GM03348 (cell line): ENCODE measurements at places on chromosomes 5 and 9.

DNA sequence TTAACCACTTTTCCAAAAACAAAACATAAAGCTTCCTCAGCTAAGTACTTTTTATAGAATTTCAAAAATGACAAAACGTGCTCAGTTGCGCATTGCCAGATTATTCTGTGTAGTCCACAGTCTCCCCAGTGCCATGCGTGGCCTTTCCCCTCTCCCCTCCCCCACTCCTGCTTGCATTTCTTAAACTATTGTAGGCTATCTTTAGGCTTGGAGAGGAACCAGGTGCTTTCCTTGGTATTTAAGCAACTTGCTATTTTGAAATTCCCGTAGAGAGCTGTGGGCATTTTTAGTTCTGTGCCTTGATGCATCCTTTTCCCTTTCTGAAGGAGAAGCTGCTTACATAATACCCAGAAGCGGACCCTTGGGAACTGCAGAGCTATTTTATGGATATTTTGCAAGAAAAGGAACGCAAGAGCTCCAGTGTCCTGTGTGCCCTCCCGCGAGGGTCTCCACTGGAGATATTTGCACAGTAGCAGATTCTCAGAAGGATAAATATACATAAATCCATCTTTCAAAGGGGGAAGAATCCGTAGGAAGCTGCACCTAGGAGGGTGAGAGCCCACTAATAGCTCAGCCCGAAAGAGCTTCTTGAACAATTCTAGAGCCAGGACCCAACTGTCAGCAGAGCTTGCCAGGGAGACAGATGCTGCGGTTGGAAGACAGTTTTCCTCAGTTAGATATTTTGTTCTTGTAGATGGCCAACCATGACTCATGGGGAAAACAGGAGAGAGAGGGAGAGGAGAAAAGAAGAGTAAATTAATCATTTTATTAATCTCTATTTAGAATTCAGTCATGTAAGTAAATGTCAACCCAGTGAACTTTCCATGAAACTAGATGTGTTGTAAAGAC lies 1298.3 kb upstream of the WWC1 start:
- DNase-seq = no peak

- peak; percentile 29 for DNase-seq
These were observed 13.9 kb upstream of the FNIP1 start for GRCh38 chr5:131810510-131811249.

GRCh38 chr5:106801554-106801953 lies 869.2 kb downstream of the EFNA5 start:
- no peak for DNase-seq

GRCh38 chr5:136810261-136810801 lies 445.0 kb upstream of the TRPC7 start:
- peak; percentile 58 for DNase-seq

- peak; percentile 17 for DNase-seq
These were observed 50.3 kb downstream of the MAN2A1 start for GRCh38 chr5:109739741-109740728.

GRCh38 chr9:7095058-7095457 lies 337.3 kb downstream of the KDM4C start:
- DNase-seq = no peak

DNA sequence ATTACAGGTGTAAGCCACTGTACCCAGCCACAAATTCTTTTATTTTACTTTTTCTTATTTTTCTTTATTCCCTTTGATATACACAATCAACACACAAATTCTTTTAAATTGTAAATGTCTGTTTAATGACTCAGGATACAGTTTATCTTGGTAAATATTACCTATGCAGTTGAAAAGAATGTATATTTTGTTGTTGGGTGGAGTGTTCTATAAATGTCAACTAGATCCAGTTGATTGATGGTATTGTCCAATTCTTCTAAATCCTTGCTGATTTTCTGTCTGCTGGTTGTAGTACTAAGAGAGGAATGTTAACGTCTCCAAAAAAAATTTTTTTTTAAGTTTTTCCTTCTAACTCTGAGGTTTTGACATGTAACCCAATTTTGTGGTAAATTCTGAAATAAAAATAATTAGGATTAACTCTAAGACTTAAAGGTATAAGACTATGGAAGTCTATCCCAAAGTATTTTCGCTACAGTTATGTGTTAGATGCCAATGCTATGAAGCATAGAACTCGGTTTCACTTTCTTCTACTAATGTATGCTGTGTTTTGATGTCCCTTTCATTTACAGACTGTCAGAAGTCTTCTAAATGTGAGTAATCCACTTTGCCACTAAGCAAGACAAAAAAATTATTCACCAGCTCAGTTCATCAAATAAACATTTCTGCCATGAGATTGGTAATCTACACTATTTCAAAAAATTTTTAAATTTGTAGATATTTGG lies 720.2 kb upstream of the C9orf72 start:
- DNase-seq = no peak
